ENCODE measurements at places on chromosomes 7 and 10.

DNA sequence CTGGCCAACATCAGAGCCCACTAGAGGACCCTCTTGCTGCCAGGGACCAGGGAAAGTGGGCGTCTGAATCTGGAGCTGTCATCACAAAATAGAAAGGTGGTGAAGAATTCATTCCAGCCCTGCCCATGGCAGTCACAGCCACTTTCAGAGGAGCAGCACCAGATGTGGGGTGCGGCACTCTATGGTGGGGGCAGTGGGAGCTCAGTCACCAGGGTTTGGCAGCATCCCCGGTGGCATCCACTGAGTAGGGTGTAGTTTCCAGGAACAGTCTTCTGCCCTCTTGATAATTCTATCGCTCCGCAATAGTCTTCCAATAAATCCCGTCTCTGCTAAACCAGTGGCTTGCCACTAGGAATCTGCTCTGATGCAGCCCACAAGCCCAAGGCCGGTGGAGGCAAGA lies 108.5 kb upstream of the TCF7L2 start:
- DNase-seq, result no peak

DNA sequence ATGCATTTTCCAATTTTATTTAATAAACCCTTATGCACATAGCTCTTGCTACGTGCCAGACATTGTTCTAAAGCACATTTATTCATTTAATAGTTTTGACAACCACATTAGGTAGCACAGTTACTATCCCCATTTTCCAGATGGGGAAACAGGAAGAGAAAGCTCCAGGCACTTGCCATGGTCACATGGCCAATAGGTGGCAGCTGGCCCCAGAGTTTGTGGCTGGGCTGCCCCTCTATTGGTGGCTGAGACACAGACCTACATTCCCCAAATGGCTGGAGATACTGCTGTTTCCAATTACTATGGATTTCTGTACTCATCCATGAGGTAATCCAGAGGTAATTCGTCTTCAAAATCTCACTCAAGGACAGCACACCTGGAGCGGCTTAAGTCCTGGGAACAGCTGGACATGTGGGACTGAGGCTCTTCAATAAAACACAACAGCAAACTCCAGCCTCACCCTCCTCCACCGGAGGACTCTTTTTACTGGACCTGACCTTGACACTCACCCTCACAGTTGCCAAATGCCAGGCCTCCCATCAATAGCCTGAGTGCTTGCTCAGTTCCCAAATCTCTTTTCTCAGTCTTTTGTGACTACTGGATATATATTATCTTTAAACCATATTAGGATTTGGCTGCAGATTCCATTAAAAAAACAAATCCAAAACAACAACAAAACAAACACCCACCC lies 106.1 kb downstream of the CLEC2L start:
- no peak for DNase-seq

DNA sequence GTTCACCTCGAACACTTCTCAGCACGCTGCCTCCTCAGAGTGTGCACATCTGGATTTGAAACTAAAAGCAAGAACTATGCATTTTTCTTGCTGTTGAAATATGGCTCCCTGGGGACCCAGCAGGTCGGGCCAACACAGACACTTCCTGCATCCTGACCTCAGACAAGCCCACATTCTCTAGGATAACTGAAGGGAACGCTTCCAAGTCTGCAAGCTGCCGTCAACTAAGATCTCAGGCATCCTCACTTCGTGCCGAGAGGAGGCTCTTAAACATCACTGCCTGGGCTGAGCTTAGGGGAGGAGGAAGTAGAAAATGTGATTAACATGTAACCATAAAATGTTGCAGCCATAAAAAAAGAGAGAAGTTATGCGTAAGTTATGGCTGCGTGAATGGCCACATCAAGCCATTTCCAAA lies 65.5 kb downstream of the PYROXD2 start:
- DNase-seq, result no peak

DNA sequence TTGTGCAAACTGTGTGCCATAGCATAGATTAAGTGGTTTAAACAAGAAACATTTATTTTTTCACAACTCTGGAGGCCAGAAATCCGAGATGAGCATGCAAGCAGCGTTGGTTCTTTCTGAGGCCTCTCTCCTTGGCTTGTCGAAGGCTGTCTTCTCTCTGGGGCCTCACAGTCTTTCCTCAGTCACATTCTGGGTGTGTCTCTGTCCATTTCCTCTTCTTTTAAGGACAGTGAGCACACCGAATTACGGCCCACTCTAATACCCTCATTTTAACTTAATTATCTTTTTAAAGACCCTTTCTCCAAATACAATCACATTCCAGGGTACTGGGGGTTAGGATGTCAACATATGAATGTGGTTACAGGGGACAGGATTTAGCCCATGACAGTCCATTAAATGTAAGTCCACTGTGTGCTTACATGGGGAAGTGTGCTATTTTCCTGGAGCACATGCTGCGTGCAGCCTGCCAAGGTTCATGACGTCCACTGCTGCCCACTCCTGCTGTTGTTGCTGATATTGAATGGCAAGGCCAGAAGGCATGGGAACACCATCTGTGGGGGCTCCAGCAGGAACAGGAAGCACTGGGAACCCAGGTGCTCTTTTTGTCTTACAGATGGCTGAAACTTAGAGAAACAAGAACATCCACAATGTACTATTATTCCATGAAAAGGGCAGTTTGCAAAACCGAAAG lies 365.5 kb downstream of the GALNT17 start:
- DNase-seq, result no peak

DNA sequence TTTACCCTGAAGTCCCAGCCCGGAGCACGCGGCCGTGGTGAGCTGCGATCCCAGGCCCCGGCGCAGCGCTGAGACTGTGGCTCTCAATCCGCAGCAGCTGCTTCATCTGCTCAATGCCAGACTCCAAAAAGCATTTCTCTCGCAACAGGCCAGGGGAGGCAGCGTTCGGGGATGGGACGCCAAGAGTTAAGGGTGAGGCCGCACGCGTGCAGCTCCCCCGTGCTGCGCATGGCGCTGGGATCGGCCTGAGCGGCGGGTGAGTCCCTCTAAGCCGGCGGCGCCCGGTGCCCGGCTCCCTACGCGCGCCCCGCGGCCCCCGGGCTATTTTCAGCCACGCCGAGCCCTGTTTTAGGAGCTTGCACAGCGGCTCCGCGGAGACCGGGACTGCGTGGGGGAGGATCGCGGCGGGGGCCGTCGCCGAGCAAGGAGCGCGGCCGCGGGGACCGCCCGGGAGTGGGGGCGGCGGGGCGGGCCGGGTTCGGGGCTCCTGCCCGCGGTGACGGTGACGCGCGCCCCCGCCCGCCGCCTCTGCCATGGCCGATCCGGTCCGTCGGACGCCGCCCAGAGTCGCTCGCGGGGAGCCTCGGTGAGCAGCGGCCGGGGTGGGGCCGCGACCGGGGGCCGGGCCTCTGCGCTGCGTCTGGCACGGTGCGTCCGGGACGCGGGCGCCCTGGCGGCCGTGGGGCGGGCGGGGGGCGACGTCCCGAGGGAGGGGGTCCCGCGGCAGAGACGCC lies 29.4 kb upstream of the JAKMIP3 start:
- DNase-seq, result no peak

DNA sequence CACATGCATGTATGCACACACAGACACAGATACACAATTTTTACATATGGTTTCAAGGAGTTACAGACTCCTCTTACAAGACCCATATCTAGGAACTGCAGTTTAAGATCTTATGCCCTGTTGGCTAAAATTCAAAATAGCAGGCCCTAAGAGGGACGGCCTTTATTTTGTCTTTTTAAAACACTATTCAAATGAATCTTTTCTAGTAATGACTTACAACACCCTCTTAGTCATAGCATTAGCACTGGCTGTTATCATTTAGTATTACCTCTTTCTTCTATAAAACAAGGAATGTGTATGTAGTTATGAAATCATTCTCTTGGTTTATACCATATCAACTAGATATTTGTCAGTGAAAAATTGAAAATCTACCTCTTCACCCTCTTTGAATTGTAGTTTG lies 15.3 kb downstream of the PAPSS2 start:
- no peak for DNase-seq

DNA sequence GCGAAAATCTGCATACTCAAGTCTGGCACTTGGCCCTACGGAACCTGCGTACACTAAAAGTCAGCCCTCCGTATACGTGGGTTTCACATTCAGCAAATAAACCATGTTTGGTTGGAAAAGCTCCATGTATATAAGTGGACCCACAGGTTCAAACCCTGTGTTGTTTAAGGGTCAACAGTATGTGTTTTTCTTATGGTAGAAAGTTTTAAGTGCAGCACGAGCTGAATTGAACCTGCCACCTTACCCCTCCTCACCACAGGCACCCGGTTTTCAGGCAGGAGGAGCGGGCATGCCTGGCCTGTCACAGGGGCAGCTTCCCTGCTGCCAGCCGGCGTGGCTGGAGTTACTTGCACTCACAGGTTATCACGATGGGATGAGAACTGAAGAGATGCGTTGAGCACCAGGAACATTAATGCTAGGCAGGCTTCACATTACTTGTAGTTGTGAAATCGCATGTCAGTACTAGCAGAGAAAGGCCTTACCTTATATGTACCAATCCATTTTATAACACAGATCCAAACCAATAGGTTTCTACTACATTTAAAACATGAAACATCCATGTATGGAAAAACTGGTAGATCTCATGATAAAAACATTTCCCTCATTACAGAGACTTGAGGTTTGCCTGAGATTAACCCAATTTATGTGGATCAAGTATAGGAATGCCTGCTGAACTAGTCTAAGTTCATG lies 12.9 kb downstream of the INSIG1 start:
- DNase-seq, result no peak

DNA sequence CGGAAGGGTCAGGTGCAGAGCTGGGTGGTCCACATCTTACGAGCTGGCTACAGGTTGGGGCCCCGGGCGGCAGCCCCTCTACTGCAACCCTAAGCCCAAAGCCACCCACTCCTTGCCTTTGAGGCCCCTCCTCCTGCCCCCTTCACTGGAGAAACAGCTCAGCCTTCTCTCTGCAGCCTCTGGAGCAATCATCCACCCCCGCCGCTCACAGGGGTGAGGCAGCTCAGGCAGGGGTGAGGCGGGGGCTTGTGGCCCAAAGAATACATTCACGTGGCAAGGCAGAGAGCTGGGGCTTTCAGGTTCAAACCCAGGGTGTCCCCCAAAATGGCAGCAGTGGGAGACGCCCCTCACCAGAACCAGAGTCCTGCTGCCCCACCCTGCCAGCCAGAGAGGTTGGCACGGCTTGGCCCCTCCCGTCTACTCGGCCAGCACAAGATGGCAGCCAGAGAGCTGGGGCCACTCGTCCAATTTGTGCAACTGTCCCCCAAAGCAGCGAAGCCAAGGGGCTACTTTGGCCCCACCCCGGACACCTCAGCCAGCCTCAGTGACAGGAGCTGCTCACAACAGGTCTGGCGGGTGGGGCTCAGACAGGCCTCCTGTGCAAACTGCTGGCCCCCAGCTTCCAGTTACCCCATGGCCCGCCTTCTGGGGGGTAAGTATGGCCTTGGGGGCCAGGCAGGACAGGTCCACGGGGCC lies 7.2 kb downstream of the GNB2 start:
- peak; percentile 32 for DNase-seq

- no peak for DNase-seq
These were observed 57.7 kb upstream of the PRR15 start for GRCh38 chr7:29505931-29506330.

GRCh38 chr7:140732416-140732815 lies 35.9 kb downstream of the NDUFB2 start:
- no peak for DNase-seq

DNA sequence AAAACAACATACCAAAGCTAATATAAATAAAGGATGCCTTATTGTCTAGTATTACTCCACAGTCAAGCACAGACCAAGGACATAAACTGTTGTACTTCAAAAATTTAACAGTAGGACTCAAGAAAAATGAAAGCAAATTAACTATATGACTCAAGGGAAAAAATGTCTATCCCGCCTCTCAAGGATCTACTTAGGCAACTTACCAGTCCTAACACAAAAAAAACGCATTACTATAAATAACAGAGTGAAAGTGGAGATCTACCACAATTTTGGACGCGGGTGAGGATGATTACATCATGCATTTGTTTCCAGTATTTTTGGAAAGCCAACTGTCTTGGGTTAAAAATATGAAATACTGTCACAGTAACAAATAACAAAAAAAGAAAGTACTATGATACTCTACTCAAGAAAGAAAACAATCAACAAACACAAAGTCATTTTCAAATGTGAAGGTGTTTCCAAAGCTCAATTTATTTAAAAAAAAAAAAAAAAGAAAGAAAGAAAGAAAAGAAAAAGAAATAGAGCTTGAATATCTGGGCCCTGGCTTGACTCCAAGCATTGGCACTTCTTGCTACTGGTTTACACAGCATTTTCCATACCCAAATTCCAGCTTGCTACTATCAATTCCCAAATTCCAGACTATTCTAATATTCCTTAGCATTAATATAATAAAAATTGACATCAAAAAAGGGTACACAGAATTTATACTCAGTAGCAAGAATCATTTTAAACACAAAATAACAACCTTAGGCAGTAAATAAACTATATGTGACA lies 99.4 kb downstream of the RSU1 start:
- DNase-seq, result no peak

DNA sequence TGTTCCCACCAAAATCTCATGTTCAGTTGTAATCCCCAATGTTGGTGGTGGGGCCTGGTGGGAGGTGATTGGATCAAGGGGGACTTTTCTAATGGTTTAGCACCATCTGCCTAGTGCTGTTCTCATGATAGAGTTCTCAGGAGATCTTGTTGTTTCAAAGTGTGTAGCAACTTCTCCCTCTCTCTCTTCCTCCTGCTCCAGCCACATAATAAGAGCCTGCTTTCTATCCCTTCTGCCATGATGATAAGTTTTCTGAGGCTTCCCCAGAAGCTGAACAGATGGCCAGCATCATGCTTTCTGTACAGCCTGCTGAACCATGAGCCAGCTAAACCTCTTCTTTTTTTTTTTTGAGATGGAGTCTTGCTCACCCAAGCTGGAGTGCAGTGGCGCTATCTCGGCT lies 910.6 kb downstream of the KCNMA1 start:
- no peak for DNase-seq

DNA sequence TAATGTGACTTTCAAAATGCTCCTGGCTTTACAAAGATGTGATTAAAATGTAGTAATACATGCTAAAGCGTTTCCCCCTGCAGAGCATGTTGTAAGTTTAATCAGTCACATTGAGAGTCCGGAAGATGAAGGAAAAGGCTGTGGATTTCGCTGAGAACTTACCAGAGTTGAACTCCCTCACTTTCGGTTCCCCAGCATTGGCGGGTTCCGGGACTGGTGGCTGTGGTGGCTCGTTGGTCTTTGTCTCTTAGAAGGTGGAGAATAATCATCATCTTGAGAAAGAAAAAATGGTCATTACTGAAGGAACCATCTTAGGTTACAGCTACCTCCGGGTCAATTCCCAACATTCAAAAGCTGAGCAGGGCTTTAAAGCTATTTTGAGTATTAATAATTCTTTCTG lies 9.6 kb upstream of the NUPR2 start:
- no peak for DNase-seq

DNA sequence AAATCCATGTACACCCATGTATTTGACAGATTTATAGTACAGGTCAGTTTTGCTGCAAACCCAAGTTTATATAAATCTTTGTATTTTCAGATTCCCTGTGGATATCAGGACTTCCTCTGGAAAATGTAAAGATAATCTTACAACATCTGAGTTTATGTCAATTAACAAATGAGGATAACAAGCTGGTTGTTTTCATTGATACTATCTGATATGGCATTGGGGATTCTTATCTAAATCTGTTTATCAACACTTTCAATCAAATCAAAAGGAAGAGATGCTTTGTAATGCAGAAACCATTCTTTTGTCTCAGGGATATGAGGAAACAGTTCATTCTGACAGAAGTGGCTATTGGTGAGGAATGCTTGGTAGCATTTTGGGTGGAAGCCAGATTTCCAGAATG lies 64.9 kb upstream of the FAM204A start:
- no peak for DNase-seq

All from GM13976 (cell line).